ENCODE measurements at places on chromosomes 12 and 14.

- no peak for DNase-seq
These were observed 572.0 kb upstream of the ATP2B1 start for GRCh38 chr12:90280564-90281058.

- DNase-seq = no peak
These were observed 28.3 kb downstream of the HEATR5A start for GRCh38 chr14:31391977-31392503.

DNA sequence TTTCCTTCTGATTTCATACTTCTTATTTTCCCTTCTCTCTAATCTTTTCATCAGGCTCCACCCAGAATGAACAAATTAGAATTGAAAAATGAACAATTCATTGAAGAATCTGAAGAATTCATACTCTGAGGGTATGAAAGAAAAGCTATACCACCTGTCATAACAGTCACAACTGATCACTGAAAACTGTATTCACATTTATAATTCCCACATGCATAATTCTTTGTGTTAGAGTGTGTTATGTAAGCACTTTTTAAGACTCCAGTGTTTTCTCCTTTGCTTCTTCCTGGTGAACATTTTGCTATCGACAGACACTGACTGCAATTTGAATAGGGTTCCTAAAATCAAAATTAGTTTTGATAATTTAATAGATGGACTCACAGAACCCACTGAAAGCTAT lies 271.2 kb downstream of the SLC16A7 start:
- no peak for DNase-seq

GRCh38 chr12:1744932-1745331 lies 54.1 kb downstream of the ADIPOR2 start:
- no peak for DNase-seq

DNA sequence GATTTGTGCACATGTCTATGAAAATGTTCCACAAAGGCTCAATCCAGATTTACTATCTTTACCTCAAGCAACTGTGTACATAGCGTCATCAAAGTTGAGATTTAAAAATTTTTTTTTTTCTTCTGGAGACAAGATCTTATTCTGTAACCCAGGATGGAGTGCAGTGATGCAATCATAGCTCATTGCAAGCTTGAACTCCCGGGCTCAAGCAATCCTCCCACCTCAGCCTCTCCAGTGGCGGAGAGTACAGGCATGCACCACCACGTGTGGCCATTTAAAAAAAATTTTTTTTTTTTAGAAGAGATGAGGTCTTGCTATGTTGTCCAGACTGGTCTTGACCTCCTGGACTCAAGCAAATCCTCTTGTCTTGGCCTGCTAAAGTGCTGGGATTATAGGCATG lies 2.3 kb downstream of the COCH start:
- no peak for DNase-seq

DNA sequence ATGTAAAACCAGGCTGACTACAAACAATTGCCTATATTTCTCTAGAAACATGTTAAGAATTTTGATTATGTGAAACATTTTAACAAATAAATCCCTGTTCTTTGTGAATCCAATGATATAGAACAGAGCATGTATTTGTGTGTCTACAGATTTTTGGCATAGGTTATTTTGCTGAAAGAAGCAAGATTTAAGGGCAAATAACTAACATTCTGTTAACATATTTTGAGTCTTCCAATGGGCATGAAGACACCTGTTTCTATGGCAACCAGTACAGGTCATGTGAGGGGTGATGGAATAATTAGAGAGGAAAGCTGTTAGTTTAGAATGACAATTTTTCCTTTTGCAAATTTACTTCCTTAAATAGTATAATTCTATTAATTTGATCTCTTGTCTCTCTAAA lies 8.8 kb downstream of the ART4 start:
- DNase-seq = peak; percentile 55

DNA sequence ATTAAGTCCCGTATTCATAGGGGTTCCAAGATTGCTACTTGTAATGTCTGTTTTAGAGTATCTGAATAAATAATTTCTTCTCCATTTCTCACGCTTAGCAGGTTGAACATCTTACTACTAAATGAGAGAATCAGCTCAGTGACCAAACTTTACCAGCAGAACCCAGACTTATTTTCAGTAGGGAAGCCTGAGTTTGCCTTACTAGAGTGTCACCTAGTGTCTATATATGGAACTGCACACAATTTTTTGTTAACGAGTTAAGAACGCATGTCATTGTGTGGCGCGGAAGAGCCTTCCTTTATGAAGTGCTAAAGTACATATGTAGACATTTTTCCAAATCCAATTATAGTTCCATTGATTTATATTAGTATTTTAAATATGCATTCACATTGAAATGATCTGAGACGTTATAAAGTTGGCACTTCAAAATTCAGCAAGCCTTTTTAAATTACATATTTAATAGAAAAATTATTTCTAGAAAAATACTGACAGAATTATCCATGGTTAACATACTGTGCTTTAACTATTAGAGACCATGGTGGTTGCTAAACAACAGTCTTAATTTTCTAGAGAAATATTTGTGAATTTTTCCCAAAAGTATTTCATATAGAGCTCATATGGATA lies 88.3 kb downstream of the RPS29 start:
- DNase-seq = peak; percentile 87

DNA sequence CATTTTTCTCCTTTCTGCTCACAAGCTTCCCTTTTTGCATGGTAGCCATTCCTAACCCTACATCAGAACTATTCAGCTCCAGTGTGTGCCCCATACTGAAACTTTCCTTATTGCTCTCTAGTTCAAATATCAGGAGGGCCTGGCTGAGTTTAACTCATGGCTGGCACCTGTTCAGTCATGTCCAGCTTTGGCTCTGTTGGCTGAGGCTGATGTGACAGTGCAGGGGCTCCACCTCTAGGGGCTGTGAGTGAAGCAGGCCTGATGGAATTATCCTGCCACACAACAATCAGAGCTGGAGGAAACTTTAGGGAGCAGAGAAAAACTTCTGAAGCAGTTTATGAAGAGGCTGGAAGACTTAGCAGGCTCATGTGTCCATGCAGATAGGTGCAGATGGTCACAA lies 8.5 kb downstream of the COQ6 start:
- DNase-seq = no peak

GRCh38 chr12:130686511-130686991 lies 29.5 kb downstream of the RIMBP2 start:
- DNase-seq = peak; percentile 98

GRCh38 chr12:43912859-43913258 lies 77.0 kb downstream of the TMEM117 start:
- DNase-seq = no peak

GRCh38 chr12:88327276-88327675 lies 185.2 kb downstream of the TMTC3 start:
- no peak for DNase-seq
